Left hindlimb (tissue), 1 donor: ENCODE measurements at places on chromosomes 16 and 17.

DNA sequence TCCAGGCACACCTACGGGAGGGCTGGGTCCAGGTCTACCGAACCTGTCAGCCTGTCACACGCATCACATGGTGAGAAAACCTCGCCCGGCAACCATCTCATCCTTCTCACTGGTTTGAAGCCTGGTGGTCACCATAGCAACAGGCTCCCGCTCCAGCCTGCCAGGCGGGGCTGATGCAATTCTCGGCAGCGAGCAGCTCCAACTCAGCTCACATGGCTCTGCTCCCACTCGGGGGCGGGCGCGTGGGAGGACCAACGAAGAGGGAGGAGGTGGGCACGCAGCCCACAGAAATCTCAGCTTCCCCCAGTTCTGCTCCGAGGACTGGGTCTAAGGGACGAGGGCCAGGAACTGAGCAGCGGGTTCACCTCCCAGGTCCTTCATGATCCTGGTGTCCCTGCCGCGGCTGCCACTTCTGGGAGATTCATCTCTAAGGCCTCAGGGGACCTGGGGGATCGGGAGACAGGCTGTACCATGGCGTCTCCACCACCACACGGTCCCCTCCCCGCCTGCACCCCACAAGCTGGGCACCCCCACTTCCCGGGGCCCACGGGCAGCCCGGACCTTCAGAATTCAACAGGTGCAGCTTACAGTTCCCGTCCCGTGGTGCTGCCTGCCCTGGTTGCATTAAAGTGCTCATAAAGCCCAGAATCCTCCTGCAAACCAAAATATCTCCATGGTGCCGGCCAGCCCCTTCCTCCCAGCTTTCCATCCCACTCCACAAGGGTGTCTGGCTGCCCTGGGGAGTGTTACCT, 25.8 kb downstream of the ABR start:
- peak; percentile 80 for DNase-seq

GRCh38 chr16:11238272-11239202, 17.5 kb downstream of the SOCS1 start:
- no peak for DNase-seq

DNA sequence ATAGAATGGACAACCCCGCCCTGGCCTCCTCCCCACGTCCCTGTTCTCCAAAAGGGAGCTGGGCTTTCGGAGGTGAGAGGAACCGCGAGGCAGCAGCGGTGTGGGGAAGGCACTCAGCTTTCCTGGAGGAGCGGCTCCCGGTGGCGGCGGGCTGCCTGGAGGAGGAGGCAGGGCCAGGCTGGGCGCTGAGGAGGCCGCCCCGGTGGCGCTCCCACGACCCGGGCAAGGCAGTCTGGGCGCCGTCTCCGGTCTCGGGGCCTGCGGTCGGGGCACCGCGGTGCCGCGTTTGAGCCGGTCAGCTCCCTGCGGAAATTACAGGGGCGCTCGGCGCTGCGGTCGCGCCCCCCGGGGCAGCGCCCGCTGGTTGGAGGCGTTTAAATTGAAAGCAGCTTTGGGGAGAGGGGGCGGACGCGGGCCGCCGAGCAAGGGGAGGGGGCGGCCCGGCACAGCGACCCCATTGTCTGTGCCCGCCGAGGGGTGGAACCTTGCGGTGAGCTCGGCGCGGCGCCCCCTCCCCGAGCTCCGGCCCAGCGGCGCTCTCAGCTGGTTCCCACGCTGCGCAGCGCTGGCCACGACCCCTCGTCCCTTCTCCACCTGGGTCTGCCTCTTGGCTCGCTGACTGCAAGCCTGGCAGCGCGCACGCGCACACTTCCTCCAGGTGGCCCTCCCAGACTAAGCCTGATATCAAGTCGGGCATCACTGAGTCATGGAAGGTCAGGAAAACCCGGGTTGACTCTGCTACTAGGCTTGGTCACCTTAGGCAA, 58.7 kb upstream of the DLX4 start:
- DNase-seq = no peak

- no peak for DNase-seq
These were observed 1.7 kb downstream of the PERCC1 start for GRCh38 chr16:1432388-1433262.

DNA sequence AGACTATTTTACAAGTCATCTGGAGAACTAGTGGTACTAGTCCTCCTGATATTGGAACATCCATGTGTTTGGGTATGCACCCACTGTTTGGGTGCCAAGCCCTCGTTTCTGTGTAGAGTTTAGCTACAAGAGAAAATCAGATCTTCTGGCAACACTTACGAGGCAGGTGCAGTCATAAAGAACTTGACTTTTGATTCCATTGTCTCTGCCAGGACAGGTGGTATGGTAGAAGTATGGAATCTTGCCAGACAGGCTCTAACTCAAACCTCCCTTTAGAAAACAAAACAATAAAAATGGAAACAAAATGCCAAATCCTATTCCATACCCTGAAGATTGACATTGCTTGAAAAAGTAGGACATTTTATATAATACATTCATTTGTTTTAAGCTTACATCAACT, 16.0 kb downstream of the RNF43 start:
- no peak for DNase-seq
